ENCODE measurements at places on chromosomes 4 and X.

DNA sequence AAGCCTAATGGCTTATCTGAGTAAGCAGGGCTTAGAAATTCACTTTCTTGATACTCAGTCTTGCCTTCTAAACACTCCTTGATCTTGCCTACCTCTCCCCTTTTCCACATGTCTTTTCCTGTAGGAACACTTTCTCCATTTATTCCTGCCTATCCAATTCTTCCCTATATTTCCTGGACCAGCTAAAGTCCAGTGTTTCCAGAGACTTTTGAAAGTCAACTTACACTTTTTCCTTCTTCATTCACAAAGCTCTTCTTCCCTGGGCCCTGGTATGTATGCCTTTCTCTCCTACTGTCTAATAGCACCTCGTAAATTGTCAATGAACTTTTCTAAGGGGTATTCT lies 20.6 kb downstream of the VSIG4 start:
- no peak for DNase-seq

DNA sequence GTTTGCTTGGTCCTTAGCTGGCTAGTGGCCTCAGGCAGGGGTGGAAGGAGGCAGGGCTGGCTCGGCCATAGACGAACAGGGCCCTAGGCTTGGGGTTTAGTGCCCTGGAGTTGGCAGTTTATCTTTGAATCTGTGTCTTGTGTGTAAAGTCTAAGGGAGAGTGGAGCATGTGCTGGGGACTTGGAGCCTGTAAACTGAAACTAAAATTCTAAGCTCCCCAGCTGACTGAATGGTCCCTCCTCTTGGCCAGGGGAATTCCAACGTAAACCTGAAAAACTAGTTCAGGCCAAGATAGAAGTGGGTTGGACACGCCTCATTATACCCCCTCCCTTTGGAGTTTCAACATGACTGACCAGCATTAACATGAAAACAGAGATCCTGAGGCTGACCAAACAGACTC lies 46.1 kb upstream of the GPR78 start:
- no peak for DNase-seq

DNA sequence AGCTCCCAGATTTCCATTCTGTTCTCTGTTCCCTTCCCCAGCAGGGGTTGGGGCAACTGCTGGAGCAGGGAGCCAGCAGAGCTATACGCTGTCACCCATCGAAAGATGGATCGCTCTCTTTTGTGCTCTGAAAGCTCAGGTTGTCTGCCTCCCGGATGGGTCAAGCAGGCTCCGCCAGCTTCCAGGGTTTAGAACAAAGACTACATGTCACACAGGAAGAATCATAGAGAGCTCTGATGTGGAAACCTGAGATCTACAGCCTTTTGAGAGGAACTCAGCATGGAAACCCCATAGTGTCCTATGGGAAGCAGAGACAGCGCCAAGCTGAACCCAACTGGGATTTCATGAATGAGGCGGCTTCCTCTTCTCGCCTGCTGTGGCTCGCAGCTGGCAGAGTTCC lies 205.4 kb downstream of the HS3ST1 start:
- DNase-seq: no peak

DNA sequence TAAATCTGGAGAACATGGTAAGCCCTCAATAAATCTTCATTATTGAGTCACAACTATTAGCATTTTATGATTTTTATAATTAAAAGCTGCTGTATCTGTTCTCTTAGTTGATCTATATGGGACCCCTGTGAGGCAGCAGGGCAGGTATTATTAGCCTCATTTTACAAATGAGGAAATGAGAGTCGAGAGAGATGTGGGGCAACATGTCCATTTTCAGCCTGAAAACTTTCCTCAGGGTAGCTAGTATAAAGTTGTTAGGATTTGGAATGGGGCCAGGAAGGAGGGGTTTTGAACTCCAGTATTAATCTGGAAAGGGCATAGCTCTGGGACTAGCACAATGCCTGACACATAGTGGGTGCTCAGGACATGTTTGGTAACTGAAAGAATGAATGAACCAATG lies 191.7 kb upstream of the GPC4 start:
- DNase-seq: no peak

DNA sequence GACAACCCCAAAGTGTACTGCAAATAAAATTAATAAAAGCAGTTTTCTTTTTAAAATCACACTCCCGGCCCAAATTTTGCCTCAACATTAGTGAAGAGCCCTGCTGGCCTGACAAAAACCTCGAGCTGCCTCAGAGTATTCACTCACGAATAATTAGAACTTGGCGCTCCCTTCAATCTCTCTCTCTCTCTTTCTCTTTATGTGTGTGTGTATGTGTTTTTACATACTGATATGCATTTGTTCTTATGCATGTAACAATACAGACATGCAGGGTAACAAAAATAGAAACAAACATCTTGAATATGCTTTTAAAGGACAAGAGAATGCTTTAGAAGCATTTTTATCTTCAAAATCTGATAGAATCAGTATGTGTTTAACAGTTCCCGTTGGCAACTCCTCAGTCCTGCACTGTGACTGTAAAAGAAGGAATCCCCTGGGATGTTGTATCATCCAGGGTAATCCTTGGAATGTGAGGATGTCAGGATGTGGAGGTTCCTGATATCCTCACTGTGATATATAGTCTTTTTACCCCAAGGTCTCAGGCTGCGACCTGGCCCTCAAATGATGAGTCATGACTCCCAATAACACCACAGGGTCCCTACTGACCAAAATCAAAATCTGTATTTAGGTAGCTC lies 53.0 kb downstream of the PTCHD1 start:
- DNase-seq: no peak

GRCh38 chr4:687048-687970 lies 1.6 kb downstream of the SLC49A3 start:
- DNase-seq: no peak

- peak; percentile 84 for DNase-seq
These were observed 160.3 kb downstream of the OR13H1 start for GRCh38 chrX:131704136-131704695.

GRCh38 chr4:53195815-53196661 lies 169.8 kb downstream of the SCFD2 start:
- no peak for DNase-seq

GRCh38 chr4:53012738-53013137 lies 150.6 kb downstream of the RASL11B start:
- peak; percentile 63 for DNase-seq

DNA sequence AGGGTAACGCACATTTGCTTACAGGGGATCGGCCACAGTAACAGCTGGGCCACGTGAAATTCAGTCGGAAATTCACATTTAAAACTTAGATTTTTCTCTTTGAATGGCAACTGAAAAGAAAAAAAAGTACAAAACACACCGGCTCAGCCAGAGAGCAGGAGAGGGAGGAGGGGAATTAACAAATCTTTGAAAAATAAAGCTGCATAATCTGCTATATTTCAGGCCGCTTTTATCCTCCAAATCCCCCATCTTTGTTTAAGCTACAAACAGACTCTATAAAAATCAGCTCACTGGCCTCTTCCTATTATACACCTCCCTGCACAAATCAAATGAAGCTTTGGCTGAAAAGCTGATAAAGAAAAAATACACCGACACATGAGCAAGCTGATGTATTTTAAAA lies 169.1 kb downstream of the LDB2 start:
- DNase-seq: no peak

DNA sequence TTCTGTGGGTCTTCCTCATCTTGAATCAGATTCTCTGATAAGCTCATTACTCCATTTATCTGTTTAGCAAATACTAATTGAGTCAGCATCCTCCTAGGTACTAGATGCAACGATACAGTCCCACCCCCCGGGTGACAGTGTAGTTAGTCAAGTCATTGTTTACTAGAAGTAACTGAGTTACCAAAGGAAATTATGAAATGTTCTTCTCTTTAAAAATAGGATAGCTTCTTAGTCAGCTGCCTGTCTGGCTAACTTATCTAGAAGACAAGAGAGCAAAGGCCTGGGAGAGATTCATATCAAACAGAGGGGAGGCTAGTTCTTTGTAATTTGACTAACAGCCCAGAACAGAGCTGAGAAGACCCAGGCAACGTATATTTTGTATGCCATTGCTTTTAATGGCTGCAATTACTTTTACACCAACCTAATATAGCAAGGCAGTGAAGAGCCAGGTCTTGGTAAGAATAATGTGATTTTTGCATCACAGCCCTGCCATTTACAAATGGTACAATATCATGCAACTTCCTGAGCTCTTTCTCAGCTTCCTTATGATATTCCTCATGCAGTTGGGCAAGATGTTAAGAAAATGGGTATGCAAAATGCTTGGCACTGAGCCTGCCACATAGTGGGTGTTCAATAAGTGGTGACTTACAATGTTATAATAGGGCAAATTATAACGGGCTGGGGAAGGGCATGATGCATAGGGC lies 149.9 kb downstream of the CHIC2 start:
- DNase-seq: no peak

GRCh38 chrX:14505648-14506047 lies 23.7 kb upstream of the GLRA2 start:
- DNase-seq: no peak

DNA sequence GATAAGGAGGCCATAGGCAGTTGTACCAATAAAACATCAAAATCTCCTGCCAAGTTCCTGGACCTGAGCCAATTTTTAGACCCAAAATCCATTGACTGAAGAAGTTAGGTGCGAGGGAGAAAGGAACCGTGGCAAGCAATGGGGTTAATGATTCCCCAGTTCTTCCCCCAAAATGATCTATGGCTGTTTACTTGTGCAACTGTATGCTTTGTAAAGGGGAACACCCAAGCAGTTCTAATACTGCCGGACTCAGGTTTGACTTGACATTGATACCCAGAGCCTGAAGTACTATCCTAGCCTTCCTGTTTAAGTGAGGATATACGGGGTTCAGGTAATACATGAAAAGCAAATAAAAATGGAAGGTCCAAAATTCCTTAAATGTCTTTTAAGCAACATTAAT lies 6.7 kb upstream of the EIF4E start:
- DNase-seq: no peak

- no peak for DNase-seq
These were observed 37.0 kb downstream of the NAP1L5 start for GRCh38 chr4:88660446-88661294.

DNA sequence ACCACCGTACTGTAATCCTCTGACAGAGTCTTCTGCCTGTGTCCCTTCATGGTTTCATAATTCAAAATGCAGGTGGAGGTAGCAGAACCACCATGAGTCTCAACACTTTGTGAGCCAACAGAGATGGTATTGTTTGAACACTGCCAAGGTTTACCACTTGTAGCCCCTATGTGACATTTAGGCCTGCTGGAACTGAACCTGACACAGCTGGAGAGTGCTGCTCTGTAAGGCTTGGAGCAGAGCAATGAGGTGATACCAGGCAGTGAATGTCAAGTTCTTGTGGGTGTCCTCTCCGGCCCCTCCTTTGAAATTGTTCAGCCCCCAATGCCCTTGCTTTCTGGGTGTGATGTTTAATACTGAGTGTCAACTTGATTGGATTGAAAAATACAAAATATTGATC lies 1042.9 kb downstream of the ARAP2 start:
- DNase-seq: no peak

- DNase-seq: no peak
These were observed 34.0 kb upstream of the ARSH start for GRCh38 chrX:2972391-2972790.

DNA sequence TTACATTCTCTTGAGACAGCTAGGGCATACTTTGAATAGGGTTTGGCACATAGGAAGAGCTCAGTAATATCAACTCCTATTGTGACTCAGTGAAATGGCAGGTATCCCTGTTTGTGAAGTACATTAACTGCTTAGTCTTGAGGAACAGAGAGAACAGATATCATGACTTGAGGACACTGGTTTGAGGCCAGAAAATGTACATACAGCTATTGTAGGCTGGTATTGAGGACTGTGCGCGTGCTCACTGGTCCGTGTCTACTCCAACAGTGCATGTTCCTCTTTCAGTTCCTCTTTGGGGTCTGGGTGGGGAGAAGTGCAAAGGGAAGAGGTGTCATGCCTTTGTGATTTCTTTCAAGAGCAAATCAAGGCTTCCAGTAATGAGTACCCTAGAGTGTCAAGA lies 34.6 kb upstream of the TBC1D9 start:
- no peak for DNase-seq

DNA sequence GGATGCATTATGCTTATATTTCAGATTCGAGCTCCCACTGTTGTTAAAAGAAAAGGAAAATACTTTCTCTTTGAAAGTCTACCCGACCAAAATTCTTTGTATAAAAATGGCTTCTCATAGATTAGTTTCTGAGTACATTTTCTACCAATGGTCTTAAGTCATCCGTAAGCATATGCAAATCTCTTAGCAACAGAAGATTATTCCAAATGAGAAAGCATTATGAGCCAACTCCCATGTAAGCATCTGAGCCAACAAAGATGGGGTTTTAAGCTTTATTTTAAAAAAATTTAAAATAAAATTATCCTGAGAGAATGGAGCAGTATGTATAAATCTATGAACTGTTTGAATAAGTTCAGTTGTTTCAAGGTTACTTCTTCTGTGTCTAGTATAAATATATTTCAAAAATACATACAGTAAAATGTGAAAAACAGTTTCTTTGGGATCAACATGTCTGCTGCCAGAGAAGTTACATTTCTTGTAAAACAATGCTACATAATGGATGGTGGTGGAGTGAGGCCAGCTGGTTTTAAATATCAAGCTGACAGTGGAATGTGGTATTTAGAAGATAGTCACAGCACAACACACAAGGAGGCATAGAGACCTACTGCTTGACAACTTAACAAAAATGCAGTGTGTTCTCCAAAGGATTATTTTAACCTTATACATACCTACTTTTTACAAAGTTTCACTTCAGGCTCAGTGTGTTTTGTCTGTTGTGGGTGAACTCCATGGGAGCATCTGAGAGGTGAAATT lies 199.5 kb upstream of the DIPK2B start:
- DNase-seq: no peak

- no peak for DNase-seq
These were observed 24.2 kb upstream of the CSF2RA start for GRCh38 chrX:1244164-1245076.

- DNase-seq: no peak
These were observed 107.8 kb downstream of the GABRA3 start for GRCh38 chrX:152343306-152343705.

- DNase-seq: no peak
These were observed 30.3 kb downstream of the AMMECR1 start for GRCh38 chrX:110287605-110288004.

Data from T-helper 1 cell (primary cell).